ENCODE measurements at places on chromosomes 7 and 10.

- DNase-seq, result no peak
Observed at GRCh38 chr10:37734971-37735370, 122.4 kb downstream of the ZNF248 start.

DNA sequence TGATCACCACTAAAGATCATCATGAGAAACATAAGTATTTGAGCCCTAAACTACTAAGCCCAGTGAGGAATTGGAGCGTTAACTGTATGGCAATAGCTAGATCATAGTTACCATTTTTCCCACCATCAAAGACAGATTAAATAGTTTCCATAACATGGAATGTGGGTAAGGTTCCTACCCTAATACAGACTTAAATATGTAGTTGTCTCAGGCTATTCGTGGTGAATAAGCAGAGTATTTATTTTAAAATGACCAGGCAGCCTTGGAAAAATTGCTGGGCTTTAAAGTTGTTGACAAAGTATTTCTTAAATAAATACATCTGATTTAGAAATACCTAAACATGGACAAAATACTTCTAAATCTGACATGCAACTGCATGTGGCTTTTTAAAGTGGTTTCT is 106.8 kb downstream of the NT5C2 start:
- no peak for DNase-seq

GRCh38 chr7:46791188-46791587 is 790.7 kb downstream of the TNS3 start:
- no peak for DNase-seq

GRCh38 chr7:84813376-84813775 is 373.5 kb downstream of the SEMA3D start:
- no peak for DNase-seq

GRCh38 chr7:88628363-88629085 is 131.0 kb upstream of the ZNF804B start:
- DNase-seq, result no peak

GRCh38 chr10:80539421-80540031 is 1.8 kb downstream of the SH2D4B start:
- DNase-seq, result peak; percentile 35

- DNase-seq, result no peak
Observed at GRCh38 chr7:25968205-25968993, 183.6 kb upstream of the NFE2L3 start.

DNA sequence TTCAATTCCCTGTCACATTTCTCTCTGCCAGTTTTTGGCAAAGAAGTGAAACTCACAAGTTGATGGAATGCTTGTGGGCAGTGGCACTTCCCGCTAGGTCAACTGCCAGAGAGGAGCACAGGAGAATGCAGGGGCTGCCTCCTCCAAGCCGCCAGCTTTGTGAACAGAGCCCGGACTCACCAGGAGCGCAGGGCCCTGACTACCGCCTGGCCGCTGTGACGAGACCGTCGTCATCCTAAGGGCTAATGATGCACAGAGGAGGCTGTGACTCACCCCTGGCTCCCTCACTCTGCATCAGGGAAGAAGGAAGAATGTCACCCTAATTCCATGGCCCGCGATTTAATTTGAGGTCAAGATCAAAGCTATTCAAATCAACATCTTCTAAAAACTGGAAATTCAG is 123.9 kb downstream of the TAX1BP1 start:
- no peak for DNase-seq

DNA sequence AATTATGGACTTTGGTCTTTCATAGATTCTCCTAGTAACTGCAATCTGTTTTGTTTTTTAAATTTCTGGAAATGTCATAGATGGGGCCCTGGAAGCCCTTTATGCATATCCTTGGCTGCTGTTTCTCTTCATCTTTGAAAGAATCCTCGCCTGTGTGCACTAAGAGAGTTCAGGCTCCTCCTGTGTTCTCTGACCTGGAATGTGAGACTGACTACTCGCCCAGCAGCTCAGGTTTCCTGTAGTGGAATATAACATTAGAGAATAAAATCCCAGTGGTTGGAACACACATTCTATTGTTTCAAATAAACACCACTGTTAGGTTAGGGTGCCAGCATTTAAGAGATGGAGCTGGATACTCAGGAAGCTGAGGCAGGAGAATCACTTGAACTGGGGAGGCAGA is 56.3 kb downstream of the WDFY4 start:
- DNase-seq, result no peak

DNA sequence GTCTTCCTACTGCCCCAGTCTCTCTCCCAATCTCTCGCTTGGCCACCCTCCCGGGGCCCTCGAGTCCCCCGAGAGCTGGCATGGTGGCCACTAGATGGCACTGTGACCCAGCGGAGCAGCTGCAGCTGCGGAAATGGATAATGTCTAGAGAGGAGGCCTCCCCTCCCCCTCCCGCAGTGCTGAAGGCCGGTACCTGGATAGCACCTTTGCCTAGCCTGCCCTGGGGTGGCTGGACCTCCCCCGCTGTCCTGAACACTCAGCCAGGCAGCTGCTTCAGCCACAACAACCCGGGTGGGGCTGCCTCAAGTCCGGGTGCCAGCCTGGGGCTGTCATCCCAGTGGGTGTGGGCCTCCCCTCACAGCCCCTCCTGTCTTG is 65.2 kb downstream of the GOLGA7B start:
- peak; percentile 59 for DNase-seq

GRCh38 chr7:1663223-1663622 is 6.9 kb upstream of the ELFN1 start:
- no peak for DNase-seq

DNA sequence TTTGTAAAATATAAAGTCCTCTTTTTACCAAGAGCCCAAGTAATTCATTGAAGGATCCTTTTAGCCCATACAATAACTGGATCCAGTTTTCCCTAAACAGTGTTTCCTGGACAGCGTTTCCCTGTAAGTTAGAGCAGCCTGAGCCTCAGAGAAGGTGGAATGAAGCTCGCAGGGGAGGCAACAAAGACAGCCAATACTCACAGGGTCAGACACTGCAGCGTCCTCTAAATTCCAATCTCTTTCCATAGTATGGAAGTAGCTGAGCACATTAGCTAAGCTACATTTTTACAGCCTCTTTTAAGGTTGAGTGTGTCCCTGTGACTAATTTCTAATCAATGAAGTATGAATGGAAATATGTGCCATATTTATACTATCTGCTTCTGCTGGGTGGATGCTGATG is 193.5 kb downstream of the GRM3 start:
- no peak for DNase-seq

- no peak for DNase-seq
Observed at GRCh38 chr7:101186844-101187428, 6.8 kb upstream of the NAT16 start.

GRCh38 chr10:49327036-49327813 is 28.3 kb downstream of the C10orf71 start:
- no peak for DNase-seq

- no peak for DNase-seq
Observed at GRCh38 chr10:72257051-72257892, 16.5 kb upstream of the DDIT4 start.

DNA sequence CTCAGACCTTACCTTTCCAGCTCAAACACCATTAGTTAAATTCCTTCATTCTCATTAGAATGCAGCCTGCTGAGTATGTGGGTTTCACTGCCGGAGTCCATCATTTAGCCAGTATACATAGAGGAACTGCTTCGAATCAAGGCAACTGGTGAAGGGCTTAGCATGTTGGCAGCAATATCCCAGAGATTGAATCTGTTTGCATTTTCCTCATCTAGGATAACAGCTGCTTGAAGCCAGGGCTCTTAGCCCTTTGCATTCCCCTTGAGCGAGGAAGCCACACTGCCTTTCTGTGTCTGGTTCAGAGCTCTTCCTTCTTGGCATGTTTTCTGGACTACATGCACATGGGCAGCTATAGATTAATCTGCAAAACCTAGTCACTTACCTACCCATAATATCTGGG is 14.7 kb downstream of the NODAL start:
- no peak for DNase-seq

GRCh38 chr7:15326044-15326644 is 235.7 kb downstream of the AGMO start:
- peak; percentile 40 for DNase-seq

GRCh38 chr10:107619139-107619538 is 454.6 kb upstream of the SORCS1 start:
- no peak for DNase-seq

- no peak for DNase-seq
Observed at GRCh38 chr7:138267934-138268333, 191.7 kb downstream of the AKR1D1 start.

- no peak for DNase-seq
Observed at GRCh38 chr7:130476297-130477150, 15.4 kb upstream of the MEST start.

All from NCI-H345 (cell line).